Stimulated activated CD8-positive, alpha-beta memory T cell treated with anti-CD3 and anti-CD28 coated beads, Interleukin-15, amount 100 ng/mL, for 24 hours (primary cell): ENCODE measurements at places on chromosomes 7 and 10.

- no peak for DNase-seq
Measured at GRCh38 chr10:80137031-80137862, 4.7 kb downstream of the PLAC9 start.

GRCh38 chr7:155543926-155544325 lies 2.4 kb downstream of the CNPY1 start:
- DNase-seq = no peak

DNA sequence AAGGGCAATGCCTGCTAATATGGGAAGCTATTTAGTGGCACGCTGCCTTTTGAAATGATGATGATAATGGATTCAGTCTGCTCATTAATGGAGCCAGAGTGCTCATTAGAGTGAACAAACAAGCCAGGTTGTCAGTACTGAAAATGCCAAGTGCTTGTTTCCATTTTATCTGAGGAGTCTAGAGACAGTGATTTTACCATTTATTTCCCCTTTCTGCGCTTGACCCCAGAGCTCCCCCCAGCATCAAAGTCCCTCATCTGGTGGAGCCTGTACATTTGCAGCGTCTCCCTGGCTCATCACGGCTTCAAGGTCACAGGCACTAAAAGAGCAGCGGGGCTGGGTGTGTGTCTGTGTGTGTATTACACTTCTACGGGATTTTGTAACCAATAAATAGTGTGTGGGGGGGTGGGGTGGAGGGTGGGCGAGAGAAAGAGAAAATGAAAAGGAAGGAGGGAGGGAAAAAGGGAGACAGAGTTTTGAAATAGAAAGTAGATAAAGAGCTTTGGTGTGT lies 553.8 kb downstream of the TFEC start:
- DNase-seq = no peak

- no peak for DNase-seq
Measured at GRCh38 chr10:34993782-34994181, 96.4 kb downstream of the CUL2 start.

DNA sequence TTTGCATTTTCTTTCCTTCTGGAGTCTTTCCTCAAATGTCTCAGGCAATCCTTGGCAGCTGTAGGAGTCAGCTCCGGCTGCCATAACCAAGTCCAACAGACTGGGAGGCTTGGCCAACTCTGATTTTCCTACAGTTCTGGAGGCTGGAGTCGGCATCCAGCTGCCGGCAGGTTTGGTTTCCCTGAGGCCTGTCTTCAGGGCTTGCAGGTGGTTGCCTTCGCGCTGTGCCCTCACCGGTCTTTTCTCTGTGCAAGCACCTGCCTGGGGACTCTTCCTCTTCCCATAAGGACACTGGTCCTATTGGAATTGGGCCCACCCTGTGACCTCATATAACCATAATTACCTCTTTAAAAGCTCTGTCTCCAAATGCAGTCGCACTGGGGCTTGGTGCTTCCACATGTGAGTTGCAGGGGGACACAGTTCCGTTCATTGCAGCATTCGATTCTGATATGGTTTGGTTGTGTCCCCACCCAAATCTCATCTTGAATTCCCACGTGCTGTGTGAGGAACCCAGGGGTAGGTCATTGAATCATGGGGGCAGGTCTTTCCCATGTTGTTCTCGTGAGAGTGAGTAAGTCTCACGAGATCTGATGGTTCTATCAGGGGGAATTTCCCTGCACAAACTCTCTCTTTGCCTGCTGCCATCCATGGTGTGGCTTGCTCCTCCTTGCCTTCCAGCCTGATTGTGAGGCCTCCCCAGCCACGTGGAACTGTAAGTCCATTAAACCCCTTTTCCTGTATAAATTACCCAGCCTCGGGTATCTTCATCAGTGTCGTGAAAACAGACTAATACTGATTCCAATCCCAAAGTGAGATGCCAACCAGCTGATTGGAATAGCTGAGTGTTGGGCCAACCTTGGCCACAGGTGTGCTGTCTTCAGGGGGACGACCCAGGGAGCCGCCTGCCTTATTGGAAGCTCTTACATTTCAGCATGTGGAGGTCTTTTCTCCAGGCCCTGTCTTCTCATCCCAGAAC lies 7.9 kb downstream of the GALNTL5 start:
- DNase-seq = no peak

GRCh38 chr7:20083781-20084180 lies 133.4 kb downstream of the MACC1 start:
- DNase-seq = no peak

DNA sequence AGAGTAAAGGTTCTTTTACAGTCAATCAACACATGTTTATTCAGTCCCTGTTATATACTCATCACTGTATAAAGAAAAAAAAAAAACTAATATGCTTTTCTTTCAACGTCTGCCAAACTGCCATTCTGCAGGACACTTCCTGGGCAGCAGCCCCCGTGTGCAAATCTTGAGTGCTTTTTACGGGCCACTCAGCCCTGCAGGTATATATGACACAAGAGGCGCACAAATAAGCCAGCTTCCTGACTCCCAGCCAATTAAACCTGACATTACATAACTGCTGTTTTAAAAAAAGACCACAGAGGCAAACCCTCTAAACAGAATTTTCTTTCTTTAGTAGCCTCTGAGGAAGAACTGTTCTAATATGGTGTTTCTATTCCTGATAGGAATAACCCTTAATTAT lies 263.0 kb upstream of the NEBL start:
- DNase-seq = no peak

- no peak for DNase-seq
Measured at GRCh38 chr10:14621037-14621436, 153.7 kb downstream of the FAM107B start.

- DNase-seq = no peak
Measured at GRCh38 chr7:44846816-44847508, 925 bp downstream of the H2AZ2 start.

DNA sequence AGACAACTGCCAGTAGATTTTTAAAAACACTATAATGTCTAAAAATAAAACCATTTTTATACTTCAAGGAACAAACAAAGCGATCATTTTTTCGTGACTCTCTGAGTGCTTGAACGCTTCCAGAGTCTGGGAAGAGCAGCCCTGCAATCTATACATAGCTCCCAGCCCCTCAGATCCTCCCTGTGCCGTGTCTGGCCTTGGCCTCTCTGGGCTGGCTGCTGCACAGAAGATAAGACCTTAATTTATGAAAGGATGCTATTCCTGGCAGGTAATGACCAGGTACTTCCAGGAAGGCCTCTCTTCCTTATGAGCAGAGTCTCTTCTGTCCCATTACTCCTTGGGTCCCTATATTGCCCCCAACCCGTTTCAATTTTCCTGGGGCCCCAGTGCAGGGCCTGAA lies 200.9 kb upstream of the AOAH start:
- no peak for DNase-seq

GRCh38 chr10:81251457-81252115 lies 623.4 kb upstream of the NRG3 start:
- DNase-seq = no peak

GRCh38 chr10:45439873-45440272 lies 65.9 kb downstream of the ALOX5 start:
- DNase-seq = no peak

DNA sequence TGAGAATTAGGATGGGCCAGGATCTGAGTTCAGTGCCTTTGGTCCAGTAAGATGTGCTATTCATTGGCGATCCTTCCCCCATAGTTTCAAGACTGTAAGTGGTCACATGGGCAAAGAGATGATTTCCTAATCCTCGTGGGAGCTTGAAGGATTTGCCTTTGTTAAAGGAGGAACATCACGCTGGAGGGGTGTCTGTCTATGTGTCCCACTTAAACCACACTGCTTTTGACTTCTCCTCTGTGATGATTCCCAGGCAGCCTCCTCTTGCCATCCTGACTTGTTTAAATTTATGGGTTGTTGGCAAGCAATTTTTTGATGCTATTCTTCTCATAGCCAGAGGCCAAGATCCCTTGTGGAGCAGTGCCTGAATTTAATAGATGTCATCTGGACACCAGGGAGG lies 154.0 kb downstream of the TCF7L2 start:
- DNase-seq = no peak

- DNase-seq = no peak
Measured at GRCh38 chr7:94530109-94530508, 20.5 kb downstream of the CASD1 start.
